Heart right ventricle (tissue), 16 donors: ENCODE measurements at places on chromosomes 3 and 15.

GRCh38 chr15:66701422-66702034 lies 508 bp upstream of the SMAD6 start:
- H3K4me1 ChIP-seq: peaks cover 39% of the 10 kb centered on the region
- H3K4me3 ChIP-seq: peak overlapping the region; percentile 85
- DNase-seq: peak; percentile 64
- no peaks in the 10 kb centered on the region for H3K36me3 ChIP-seq
- peak overlapping the region; percentile 92 for H3K27ac ChIP-seq

DNA sequence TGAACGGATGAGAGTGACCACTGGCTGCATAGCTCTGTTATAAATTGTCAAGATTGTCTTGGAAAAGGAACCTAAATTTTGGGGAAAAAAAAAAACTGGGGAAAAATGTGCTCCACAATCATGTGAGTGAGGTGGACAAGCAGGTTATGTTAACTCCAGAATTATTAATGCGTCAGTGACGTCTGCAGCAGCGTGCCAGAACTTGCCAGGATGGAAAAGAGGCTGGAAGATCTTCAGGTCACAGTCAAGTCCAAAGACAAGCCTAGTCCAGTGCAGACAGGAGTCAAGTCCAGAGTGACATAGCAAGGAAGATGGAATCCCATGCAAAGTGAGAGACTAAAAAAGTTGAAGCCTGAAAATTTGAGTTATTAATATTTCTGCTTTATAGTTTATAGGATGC lies 140.6 kb downstream of the RYR3 start:
- no peaks in the 10 kb centered on the region for H3K27me3 ChIP-seq
- no peaks in the 10 kb centered on the region for H3K36me3 ChIP-seq
- no peak overlapping the region for H3K4me3 ChIP-seq
- no peak for DNase-seq
- H3K27ac ChIP-seq: no peak overlapping the region

DNA sequence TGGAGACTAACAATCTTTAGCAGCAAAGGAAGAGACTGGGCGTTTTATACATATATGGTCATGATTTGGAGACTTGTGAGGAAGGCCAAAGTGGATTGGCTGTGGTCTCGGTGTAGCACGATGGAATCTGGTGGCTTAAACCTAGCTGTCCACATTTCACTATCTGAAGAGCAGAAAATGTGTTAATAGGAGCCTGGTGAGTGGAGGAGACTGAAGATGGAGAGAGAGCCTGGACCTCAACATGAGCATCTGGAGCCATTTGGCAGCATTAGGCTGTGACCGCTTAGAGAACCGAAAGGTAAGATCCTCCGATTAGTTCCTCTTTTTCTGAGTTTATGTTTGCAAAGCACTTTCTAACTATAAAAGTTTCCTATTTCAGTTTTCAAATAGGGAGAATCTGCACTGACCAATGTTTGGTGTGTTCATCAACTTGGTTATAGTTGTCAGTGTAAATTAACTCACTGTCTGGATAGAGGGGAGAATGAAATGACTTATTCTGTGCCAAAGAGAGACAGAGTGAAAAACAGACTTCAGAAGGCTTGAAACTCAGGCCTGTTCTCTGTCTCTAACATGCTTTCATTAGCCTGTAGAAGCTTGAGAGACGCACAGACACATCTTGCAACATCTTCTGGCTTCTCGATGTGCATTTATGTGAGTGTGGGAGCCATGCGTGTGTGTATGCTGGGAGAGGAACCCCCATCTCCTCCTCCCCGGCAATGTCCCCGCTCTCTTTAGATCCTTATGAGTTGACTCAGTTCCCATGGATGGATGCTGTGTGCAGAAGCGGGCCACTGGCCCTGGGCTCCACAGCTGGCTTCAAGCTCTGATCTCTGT lies 244.7 kb upstream of the TBL1XR1 start:
- H3K36me3 ChIP-seq: no peaks in the 10 kb centered on the region
- H3K4me3 ChIP-seq: no peak overlapping the region
- no peak for DNase-seq
- no peak overlapping the region for H3K27ac ChIP-seq

- DNase-seq: no peak
- no peaks in the 10 kb centered on the region for H3K36me3 ChIP-seq
- no peak overlapping the region for H3K27ac ChIP-seq
- H3K4me3 ChIP-seq: no peak overlapping the region
- H3K27me3 ChIP-seq: no peaks in the 10 kb centered on the region
- H3K4me1 ChIP-seq: peaks cover 61% of the 10 kb centered on the region
These were observed 33.1 kb downstream of the KLHL25 start for GRCh38 chr15:85761635-85762034.

DNA sequence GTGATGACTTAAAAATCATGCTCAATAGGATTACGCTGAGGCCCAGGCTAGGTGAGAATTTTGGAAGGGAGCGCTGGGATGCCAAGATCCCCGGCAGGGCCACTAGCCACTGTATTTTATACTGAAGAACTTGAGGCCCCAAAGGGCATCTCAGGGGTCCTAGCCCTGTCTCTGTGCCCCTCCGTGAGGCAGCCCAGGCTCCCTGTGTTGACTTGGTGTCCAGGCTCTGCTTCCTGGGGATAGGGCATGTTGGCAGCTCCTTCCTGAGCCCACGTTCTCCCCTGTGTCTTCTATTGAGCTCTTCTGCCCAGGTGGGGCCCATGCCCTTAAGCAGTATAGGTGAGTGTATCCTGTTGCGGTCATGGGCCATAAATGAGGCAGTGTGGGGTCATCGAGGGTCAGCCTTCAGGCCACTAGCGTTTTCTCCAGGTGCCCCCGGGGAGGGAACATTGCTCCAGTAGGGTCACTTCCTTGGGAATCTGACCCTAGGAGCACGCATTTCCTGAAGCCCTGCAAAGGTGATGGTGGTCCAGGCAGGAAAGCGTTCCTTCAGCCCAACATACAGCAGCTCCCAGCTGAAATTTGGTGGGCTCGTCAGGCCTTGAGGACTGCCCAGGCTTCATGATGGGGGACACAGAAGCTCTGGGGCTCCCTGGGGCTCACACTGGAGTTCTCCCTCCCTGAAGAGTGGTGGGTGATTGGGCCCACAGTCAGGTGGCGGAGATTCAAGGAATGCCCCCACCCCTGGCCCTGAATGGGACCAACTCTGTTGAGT lies 189.4 kb downstream of the UBE3A start:
- H3K27me3 ChIP-seq: no peaks in the 10 kb centered on the region
- DNase-seq: peak; percentile 1
- H3K4me3 ChIP-seq: no peak overlapping the region
- no peaks in the 10 kb centered on the region for H3K4me1 ChIP-seq
- no peak overlapping the region for H3K27ac ChIP-seq
- H3K36me3 ChIP-seq: no peaks in the 10 kb centered on the region

GRCh38 chr3:187833375-187833774 lies 88.1 kb upstream of the BCL6 start:
- no peaks in the 10 kb centered on the region for H3K4me1 ChIP-seq
- no peak for DNase-seq
- H3K27ac ChIP-seq: no peak overlapping the region
- H3K27me3 ChIP-seq: no peaks in the 10 kb centered on the region
- no peaks in the 10 kb centered on the region for H3K36me3 ChIP-seq

GRCh38 chr3:24177201-24177600 lies 232.1 kb downstream of the NR1D2 start:
- no peaks in the 10 kb centered on the region for H3K4me1 ChIP-seq
- no peak overlapping the region for H3K4me3 ChIP-seq
- no peak for DNase-seq
- H3K36me3 ChIP-seq: no peaks in the 10 kb centered on the region

DNA sequence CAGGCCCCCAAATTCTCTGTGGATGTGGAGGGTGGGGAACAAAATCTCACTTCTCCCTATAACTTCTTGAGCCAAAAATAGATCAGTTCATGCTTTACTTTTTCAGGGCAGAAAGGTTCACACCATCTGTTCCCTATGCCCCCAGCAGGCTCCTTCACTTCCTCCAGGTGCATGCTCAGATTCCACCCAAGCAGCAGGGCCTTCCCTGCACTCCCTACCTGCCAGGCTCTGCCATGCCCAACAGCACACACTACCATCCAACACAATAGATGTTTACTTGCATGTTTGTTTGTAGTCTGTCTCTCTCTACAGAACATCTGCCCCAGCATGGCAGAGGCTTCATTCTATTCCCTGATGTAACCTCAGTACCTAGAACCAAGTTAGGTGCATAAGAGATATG lies 43.3 kb downstream of the GABRB3 start:
- H3K4me1 ChIP-seq: no peaks in the 10 kb centered on the region
- no peaks in the 10 kb centered on the region for H3K36me3 ChIP-seq
- H3K27ac ChIP-seq: no peak overlapping the region
- no peak overlapping the region for H3K4me3 ChIP-seq
- no peaks in the 10 kb centered on the region for H3K27me3 ChIP-seq

DNA sequence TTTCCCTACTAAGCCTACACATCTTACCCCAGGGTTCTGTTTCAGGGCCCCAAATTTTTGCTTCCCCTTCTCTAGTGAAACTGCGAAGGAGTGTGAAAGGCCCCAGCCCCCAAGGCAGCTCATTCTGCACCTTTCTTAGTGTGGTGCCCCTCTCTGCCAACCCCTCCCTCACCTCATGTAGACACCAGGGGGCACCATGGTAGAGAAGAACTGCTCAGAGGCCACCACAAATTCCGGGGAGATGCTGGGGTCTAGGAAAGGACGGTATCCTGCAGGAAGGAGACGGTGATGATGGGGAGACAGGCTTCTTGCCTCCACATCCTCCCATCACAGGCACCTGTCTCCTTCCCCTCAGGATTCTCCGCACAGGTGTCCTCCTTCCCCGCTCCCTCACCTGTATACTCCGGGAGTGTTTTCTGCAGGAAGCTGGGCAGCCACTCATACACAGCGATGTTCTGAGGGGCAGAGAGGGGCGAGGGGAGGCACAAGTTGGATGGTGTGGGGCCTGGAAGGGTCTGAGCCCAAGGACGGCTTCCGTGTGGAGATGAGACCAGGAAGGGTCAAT lies 3.6 kb downstream of the DUOX2 start:
- no peaks in the 10 kb centered on the region for H3K36me3 ChIP-seq
- peaks cover 61% of the 10 kb centered on the region for H3K27me3 ChIP-seq
- no peak overlapping the region for H3K27ac ChIP-seq

- no peak overlapping the region for H3K4me3 ChIP-seq
- peak; percentile 41 for DNase-seq
- H3K27ac ChIP-seq: peak overlapping the region; percentile 81
- peaks cover 26% of the 10 kb centered on the region for H3K4me1 ChIP-seq
- no peaks in the 10 kb centered on the region for H3K27me3 ChIP-seq
- peaks cover 9% of the 10 kb centered on the region for H3K36me3 ChIP-seq
These were observed 30.7 kb upstream of the IP6K2 start for GRCh38 chr3:48747706-48748105.

- H3K27ac ChIP-seq: peak overlapping the region; percentile 3
- peak; percentile 37 for DNase-seq
- no peaks in the 10 kb centered on the region for H3K36me3 ChIP-seq
- H3K4me1 ChIP-seq: peaks cover 32% of the 10 kb centered on the region
- H3K27me3 ChIP-seq: no peaks in the 10 kb centered on the region
These were observed 29.5 kb downstream of the SLCO3A1 start for GRCh38 chr15:91882858-91883586.

GRCh38 chr3:166860217-166860616 lies 519.9 kb downstream of the ZBBX start:
- no peaks in the 10 kb centered on the region for H3K36me3 ChIP-seq
- no peak overlapping the region for H3K27ac ChIP-seq
- DNase-seq: no peak
- H3K4me1 ChIP-seq: no peaks in the 10 kb centered on the region
- no peaks in the 10 kb centered on the region for H3K27me3 ChIP-seq

GRCh38 chr3:87833039-87833377 lies 225.8 kb downstream of the CGGBP1 start:
- H3K27ac ChIP-seq: no peak overlapping the region
- no peak overlapping the region for H3K4me3 ChIP-seq
- no peaks in the 10 kb centered on the region for H3K36me3 ChIP-seq
- H3K27me3 ChIP-seq: no peaks in the 10 kb centered on the region
- DNase-seq: no peak

DNA sequence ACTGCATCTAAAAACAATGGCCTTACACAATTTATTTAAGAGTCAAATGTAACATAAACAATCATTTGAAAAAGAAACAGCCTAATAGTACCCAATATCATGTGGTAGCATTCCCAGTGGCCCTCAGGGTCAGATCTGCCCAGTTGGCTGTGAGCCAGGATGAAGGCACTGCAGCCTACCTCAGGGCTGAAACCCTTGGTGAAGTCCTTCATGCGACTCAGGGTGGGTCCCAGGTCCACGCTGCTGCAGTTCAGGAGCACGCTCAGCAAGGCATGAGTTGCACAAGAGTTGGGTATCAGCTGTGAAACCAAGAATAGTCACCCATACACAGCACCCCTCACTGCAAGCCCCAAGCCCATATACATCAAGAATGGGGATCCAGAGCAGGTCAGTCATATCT lies 37.1 kb downstream of the SEMA3G start:
- no peak overlapping the region for H3K27ac ChIP-seq
- H3K4me1 ChIP-seq: peaks cover 45% of the 10 kb centered on the region
- H3K36me3 ChIP-seq: peaks cover 60% of the 10 kb centered on the region
- no peaks in the 10 kb centered on the region for H3K27me3 ChIP-seq
- no peak for DNase-seq

DNA sequence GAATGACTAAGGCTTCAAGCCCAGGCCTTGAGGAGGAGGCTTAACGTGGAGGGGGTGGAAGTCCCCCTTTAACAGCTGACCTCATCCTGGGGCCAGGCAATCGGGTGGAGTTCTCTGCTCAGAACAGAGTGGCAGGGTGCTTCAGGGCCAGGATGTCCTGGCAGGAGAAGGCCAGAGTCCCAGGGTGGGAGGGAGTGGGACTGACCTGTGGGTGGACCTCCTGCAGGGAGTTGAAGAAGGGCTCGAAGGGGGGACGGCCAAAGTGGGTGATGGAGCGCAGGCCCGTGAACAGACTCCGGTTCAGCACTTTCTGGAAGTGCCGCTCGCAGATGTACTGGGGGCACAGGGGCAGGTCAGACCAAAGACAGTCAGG lies 19.6 kb downstream of the DUOX2 start:
- H3K27me3 ChIP-seq: peaks cover 3% of the 10 kb centered on the region
- no peak overlapping the region for H3K27ac ChIP-seq
- no peak overlapping the region for H3K4me3 ChIP-seq
- H3K4me1 ChIP-seq: no peaks in the 10 kb centered on the region

DNA sequence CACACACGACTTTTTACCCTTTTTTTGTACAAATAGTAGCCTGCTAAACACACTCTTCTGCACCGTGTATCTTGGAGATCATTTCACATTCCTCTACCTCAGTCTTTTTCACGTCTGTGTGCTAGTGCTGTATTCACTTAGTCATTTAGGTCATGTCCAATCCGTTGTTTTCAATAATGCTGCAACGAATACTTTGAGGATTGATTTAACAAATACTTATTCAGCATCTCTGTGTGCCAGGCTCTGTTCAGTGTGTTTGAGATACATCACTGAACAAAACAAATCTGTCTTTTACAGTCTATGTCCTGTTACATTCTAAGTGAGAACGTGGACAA lies 882 bp downstream of the JMJD7 start:
- H3K27me3 ChIP-seq: no peaks in the 10 kb centered on the region
- H3K27ac ChIP-seq: no peak overlapping the region
- H3K4me1 ChIP-seq: peaks cover 23% of the 10 kb centered on the region
- no peak for DNase-seq
- H3K36me3 ChIP-seq: peaks cover 15% of the 10 kb centered on the region
